ENCODE measurements at places on chromosomes 11 and 22.

DNA sequence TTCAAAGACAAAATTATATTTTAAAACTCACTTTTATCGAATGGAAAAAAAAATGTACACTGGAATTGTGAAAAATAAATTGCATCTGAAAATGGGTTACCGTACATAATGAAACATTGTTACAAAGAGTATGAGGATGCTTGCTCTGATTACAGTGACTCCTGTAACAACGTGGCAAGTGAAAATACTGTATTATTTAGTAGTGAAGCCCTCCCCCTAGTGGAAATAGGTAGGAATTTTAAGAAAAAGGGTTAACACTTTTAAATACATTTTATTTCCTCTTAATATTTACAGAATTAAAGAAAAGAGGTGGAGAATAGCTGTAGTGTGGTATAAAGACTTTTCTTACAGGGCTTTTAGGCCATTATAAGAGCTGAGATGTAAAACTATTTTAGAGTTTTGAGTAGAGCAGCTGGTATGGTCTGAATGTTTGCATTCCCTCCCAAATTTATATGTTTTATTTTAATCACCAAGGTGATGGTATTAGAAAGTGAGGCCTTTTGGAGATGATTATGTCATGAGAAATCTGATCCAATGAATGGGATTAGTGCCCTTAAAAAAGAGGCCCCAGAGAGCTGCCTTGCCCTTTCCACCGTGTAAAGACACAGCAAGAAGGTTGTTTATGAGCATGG lies 25.2 kb downstream of the FAM76B start:
- DNase-seq: no peak

DNA sequence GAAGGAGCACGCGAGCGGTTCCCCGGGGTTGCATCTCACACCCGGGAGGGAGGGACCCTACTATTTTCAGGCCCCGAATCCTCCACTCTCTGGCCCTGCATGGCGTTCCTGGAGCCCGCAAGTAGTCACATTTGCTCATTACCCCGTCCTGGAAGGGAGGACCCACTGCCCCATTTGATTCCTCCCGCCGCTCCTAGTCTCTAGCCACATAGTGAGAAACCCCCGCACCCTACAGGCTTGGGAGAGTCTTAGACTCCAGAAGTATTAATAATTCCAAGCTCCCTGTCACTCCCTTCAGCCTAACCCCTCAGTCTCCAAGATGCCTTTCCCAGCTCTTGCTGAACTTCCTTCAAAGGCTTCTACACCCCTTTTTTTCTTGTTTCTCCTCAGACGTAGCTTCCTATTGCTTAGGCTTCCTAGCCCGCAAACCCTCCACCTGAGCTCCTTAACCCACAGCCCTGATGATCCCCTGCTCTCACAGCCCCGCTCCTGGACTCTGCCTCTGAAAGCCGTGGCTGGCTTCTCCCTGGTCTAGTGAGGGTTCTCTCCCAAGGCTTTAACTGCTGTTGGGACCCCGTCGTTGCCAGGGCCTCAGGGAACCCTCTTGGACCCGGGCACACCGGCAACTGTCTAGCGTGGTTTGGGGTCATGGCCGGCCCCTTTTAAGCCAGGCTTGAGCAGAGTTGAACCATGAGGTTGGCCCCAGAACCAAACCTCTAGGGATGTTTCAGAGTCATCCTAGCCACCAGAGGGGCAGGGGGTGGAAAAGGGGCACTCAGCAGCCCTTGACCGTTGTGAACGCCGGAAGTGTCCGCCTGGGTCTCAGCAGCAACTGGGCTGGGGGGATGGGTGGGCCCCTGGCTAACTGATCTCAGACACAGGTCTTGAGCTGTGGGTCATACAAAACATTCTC lies 862 bp downstream of the GGA1 start:
- DNase-seq: no peak

- DNase-seq: no peak
Measured at GRCh38 chr11:126308271-126308671, 4.4 kb downstream of the DCPS start.

DNA sequence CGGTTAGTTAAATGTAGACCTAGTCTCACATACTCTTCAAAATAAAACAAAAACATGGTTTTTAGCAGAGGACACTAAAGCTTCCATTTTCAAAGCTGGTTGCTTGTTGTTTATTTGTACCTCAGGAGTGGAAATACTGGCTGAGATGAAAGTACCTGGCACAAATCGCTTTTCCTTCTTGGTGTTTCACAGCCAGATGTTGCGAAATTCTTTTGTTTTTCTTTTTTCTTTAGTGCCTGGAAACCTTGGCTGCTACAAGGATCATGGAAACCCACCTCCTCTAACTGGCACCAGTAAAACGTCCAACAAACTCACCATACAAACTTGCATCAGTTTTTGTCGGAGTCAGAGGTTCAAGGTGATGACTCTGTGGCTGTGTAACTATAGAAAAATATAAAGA lies 48.3 kb downstream of the KREMEN1 start:
- no peak for DNase-seq

DNA sequence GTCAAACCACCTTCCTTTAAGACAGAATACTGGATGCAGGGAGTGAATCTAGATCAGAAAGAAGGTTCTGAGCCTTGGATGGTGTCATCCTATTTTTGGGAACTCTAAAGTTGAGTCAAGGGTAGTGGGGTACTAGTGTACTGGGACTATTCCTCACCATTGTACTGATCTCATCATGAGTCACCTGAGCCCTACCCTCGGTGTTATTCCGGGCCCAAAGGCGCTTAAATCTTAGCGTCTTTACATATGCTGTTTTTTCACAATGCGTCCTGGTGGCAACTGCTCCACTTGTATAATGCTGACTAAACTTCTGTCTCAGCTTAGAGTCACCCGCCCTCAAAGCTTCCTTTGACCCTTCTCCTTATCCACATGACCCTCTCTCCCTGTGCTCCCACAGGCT lies 25.3 kb upstream of the PATE1 start:
- DNase-seq: no peak

DNA sequence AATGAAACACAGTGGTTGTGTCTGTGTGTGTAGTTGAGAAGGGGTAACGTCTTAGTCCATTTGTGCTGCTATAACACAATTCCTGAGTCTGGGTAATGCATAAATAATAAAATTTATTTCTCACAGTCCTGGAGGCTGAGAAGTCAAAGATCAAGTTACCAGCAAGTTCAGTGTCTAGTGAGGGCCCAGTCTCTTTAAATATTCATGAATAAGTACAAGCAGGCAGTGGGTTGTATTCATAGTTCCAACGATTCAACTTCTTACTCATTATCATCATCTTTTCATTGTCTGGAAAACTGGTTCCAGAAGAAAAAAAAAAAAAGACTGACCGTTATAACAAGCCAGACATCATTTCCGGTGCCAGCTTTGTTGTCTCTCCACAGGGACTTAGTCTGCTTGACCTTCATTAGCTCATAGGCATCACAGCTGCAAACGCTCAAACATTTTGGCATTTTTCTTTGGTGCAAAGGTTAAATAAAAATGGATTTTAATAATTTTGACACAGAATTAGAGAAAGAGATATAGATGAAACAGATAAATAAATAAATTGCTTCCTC lies 1297.5 kb downstream of the LRRC4C start:
- no peak for DNase-seq

- DNase-seq: no peak
Measured at GRCh38 chr11:104700609-104701008, 197.7 kb downstream of the CASP12 start.

Data from activated CD8-positive, alpha-beta memory T cell treated with anti-CD3 and anti-CD28 coated beads for 1 hour (primary cell).